ENCODE measurements at places on chromosomes 12 and 14.

DNA sequence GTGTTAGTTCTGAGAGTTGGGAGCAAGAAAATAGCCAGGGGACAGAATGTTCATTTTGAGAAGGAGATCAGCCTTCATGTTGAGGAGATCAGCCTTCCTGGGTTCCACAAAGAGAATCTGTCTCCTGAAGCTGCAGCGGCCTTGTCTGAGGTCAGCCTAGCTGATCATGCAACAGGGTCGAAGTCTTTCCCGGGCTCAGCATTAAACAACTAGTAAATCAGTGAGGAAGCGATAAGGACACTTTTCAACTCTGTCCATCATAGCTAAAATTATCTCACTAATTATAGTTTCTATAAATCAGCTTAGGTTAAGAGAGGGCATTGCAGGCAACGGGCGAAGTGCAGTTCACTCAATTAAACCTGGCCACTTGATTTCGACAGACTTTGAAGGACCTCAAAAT lies 7.5 kb downstream of the GSC start:
- no peak for DNase-seq

GRCh38 chr14:31320216-31320615 lies 100.1 kb downstream of the HEATR5A start:
- no peak for DNase-seq

DNA sequence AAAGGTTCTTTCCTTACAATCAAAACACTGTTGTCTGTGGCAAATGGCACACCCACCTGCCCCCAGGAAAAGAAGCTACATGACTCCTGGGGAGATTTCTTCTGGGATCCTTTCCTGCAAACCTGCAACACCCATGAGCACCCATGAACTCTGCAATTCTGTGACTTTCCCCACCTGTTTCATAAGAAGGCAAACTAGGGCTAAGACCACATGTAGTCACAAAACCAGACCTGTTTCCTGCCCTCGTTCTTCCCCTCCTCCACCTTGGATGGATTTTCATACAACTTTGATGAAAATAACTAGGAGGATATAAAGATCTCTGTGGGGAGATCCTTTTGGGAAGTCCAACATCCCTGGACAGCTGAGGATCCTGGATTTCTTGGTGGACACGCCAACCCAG lies 1084.7 kb downstream of the BCL11B start:
- no peak for DNase-seq

GRCh38 chr14:76023757-76024156 lies 38.2 kb downstream of the IFT43 start:
- no peak for DNase-seq

- DNase-seq: no peak
Observed at GRCh38 chr12:55068416-55069010, 48.7 kb downstream of the NEUROD4 start.

GRCh38 chr14:99331811-99332210 lies 59.8 kb upstream of the BCL11B start:
- DNase-seq: no peak

DNA sequence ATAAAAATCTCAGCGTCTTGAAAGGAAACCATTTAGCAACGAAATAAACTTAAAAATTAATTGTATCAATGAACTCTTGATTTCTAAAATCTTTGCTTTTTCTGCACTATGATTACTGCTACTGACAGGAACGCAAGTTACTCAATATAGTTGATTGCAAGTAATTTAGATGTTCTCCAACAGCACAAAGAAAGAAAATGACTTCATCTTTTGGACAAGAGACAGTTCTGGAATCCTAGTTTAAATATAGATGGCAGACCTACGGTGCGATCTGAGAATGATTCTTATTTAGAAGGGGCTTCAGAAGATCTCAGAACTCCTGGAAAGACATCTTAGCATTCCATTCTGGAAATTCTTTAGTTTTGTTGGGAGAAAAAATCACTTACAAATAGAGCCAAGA lies 1.4 kb upstream of the SUDS3 start:
- no peak for DNase-seq

GRCh38 chr12:6550294-6551062 lies 5.4 kb downstream of the IFFO1 start:
- no peak for DNase-seq

- DNase-seq: no peak
Observed at GRCh38 chr14:57262117-57262516, 6.6 kb downstream of the EXOC5 start.

DNA sequence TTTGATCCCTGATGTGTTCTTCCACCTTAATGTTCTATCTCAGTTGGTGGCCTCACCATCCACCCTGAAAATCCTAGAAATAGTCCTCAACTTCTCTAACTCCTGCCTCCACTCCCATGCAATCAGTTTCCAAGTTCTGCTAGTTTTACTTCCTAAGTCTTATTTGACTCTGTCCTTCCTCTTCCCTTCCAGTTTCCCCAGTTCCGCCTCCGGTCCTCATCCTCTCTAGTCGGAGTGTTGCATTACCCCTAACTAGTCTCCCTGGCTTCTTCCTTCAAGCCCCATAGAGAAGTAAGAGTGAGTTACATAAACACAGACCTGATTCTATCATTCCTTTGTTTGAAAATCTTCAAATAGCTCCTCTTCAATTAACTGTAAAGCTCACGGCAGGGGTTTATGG lies 236.5 kb downstream of the GXYLT1 start:
- no peak for DNase-seq

GRCh38 chr12:110677982-110678381 lies 10.9 kb downstream of the HVCN1 start:
- DNase-seq: no peak

DNA sequence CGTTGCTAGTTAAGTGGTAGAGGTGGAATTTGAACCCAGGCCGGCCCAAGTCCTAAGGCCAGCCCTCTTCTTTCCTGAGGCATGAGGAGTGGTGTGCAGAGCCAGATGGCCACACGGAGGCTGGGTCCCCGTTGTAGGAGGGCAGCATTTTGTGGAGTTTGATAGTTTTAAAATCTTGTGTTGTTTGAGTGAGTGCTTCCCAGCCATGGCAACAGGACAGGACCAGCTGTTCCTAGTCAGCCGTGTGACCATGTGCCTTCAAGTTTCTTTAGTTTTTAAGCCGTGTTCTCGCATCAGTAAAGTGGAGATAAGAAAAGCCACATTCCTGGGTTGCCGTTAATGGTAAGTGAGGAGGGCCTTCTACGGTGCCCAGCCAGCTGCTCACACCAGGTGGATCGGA lies 44.4 kb downstream of the UBE3B start:
- DNase-seq: no peak

GRCh38 chr12:13369474-13370056 lies 173.0 kb downstream of the EMP1 start:
- DNase-seq: no peak

GRCh38 chr14:78248501-78249090 lies 78.4 kb downstream of the NRXN3 start:
- DNase-seq: no peak

DNA sequence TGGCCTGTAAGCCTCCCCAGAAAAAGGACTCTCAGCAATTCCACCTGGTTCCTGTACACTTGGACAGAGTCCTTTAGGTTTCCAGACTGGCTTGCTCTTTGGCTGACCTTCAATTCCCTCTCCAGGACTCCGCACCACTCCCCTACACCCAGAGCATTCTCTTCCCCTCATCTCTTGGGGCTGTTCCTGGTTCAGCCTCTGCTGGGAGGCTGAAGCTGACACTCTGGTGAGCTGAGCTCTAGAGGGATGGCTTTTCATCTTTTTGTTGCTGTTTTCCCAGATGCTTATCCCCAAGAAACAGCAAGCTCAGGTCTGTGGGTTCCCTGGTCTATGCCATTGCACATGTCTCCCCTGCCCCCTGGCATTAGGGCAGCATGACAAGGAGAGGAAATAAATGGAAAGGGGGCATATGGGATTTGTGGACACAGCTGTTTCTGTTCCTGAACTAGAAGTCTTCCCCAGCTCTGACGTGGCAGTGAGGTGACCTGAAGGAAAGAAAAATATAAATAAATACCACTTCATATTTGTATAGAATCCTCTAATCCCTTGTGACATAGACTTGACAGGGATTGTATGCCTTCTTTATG lies 1.3 kb downstream of the RNASE7 start:
- DNase-seq: no peak

Data from T-helper 22 cell (primary cell).